ENCODE measurements at places on chromosomes 7 and 10.

DNA sequence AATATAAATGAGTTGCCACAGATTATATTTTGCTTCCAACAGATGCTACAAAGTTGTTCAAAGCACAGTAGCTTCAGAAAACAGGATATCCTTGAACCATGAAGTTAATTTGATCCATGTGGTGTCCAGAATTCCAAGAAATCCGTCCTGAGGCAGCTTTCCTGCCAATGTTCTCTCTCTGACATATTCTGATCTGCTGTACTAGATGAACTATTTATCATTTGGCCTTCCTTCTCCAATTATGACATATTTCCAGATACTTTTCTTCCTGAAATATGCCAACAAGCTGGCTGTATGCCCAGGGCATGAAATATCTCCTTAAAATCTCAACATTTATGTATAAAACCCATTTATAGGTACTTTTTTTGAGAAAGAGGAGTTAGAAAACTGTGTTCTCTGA is 141.1 kb downstream of the SPAG6 start:
- DNase-seq, result no peak

- DNase-seq, result no peak
Observed at GRCh38 chr10:70441161-70441894, at the start of gene NODAL. TSS of gene NODAL (minus strand) at chr10:70441681. CDS start at chr10:70441667, 14 bp downstream.

DNA sequence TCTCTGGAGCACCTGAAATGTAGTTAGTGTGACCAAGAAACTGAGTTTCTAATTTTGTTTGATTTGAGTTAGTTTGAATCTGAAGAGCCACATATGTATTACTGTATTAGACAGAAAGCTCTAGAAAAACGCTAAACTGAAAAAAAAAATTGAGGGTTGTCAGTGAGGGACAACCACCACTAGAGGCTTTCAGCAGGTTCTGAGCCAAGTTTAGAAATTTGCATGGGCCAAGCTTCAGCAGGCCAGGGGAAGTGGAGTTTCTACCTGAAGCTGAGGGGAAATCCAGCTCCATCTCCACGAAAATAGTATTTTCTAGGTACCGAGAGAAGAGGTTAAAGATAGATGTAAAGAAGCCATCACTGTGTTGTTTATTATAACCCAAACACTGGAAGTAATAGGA is 77.9 kb upstream of the PLXNA4 start:
- no peak for DNase-seq

GRCh38 chr10:3902809-3903410 is 117.9 kb upstream of the KLF6 start:
- no peak for DNase-seq

GRCh38 chr7:34128762-34129161 is 223.4 kb downstream of the BMPER start:
- DNase-seq, result no peak

GRCh38 chr7:43113622-43114457 is 1.4 kb downstream of the HECW1 start:
- no peak for DNase-seq

GRCh38 chr7:77664715-77665114 is 31.5 kb upstream of the RSBN1L start:
- no peak for DNase-seq

GRCh38 chr10:92590623-92591549 is 2.0 kb upstream of the KIF11 start:
- peak; percentile 56 for DNase-seq

DNA sequence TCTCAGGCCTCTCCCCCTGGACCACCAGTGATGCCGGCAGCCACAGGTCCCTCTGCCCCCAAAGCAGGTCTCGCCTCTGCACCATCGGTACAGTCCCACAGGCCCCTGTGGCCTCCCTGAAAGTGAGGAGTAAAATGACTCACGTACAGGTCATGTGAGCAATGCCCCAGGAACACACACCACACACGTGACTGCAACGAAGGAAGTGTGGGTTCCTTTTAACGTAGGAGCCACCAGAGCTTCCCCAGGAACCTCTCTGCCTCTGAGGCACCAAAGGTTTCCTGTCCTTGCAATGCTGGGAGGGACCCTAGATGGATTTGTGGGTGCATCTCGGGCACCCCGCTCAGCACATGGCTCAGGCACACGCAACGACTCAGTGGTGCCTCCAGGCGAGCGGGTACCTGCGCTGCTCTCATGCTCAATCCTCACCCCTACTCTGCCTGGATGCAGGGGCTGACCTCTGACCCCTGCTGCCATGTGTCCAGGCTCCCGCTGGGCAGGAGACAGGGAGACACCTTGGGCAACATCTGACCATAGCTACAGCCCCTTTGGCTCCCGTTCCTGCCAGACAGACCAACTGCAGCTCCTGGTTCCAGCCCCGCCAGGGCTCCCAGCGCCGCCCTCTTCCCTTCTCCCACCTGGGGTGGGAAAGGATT is 120.7 kb downstream of the PRKAG2 start:
- DNase-seq, result no peak

GRCh38 chr7:50366311-50366710 is 61.8 kb downstream of the IKZF1 start:
- no peak for DNase-seq

Data from substantia nigra (tissue), 51 donors.